ENCODE measurements at places on chromosomes 11 and 22.

DNA sequence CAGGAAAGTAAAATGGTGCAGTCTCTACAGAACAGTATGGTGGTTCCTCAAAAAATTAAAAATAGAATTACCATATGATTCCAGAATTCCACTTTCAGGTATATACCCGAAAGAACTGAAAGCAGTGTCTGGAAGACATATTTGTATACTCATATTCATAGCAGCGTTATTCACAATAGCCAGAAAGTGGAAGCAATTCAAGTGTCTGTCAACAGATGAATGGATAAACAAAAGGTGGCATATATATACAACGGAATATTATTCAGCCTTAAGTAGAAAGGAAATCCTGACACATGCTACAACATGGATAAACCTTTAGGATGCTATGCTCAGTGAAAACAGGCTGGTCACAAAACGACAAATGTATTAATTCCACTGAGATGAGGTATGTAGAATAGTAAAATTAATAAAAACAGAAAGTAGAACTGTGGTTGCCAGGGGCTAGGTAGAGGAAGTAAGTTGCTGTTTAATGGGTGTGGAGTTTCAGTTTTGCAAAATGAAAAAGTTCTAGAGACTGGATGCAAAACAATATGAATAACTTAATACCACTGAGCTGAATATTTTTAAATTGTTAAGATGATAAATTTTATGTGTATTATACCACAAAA, 14.5 kb downstream of the SAA1 start:
- DNase-seq, result no peak

DNA sequence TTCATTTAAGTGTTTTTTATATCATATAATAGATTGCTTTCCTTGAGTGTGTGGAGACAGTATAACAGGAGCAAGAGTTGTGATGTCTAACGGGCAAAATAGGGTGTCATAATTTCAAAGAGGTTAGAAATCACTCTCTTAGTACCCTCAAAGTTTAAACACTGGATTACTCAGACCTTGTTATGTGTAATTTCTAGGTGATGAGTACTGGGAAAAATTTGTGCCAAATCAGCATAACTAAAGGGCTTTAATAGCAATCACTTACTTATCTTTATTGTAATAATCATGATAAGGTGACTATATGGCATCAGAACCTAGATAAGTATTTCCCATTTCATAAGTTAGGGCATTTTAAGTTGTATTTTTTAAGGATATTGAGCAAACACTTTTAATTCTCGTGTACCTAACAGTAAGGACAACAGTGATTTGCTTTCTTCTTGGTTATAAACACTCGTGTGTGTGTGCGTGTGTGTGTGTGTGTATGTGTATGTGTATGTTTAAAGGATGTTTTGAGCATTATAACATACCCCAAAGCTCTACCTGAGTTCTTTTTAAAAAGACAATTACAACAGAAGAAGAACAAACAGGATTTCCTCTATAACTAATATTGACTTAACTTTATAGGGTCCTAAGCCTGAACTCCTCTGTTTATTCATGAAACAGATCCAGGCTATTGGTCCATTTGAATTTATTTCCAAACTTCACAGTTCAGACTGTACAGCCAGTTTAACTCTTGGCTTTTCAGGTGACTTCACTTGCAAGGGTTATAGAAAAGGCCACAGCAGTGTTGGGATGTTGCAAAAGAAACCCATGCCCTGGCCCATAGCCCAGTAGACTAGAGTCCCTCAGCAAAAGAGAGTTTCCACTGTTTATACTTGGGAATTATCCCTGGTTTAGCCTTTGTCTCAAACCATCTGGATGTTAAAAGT, 23.7 kb upstream of the PDE3B start:
- DNase-seq, result no peak

- no peak for DNase-seq
These were observed 755.6 kb upstream of the ANO3 start for GRCh38 chr11:25576320-25576719.

GRCh38 chr11:12207384-12208150, 97.2 kb downstream of the MICAL2 start:
- no peak for DNase-seq

- no peak for DNase-seq
These were observed 97.0 kb downstream of the PKNOX2 start for GRCh38 chr11:125261588-125261987.

- DNase-seq, result no peak
These were observed 233.6 kb downstream of the FAM76B start for GRCh38 chr11:95556011-95556341.

DNA sequence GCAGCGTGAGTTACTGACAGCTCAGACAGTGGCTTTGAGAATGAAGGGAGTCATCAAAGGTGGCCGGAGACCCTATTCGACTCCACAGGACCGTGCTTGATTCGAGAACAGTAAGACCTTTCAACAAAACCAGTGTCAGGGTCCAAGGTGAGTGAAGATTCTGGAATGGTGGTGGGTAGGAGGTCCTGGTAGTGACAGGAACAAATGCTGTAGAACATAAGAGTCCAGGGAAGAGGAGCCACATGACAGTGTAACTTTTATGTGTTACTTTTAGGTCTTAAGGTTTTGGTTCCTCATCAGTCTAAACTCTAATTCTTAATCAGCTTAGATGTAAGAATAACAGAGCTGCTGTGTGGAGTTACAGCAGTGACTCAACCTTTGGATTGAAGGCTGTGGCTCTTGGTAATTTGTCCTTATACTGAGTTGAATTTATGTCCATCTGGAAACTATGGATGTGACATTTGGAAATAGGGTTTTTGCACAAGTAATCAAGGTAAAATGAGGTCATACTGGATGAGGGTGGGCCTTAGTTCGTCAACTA, 1.8 kb downstream of the TBC1D22A start:
- DNase-seq, result no peak

DNA sequence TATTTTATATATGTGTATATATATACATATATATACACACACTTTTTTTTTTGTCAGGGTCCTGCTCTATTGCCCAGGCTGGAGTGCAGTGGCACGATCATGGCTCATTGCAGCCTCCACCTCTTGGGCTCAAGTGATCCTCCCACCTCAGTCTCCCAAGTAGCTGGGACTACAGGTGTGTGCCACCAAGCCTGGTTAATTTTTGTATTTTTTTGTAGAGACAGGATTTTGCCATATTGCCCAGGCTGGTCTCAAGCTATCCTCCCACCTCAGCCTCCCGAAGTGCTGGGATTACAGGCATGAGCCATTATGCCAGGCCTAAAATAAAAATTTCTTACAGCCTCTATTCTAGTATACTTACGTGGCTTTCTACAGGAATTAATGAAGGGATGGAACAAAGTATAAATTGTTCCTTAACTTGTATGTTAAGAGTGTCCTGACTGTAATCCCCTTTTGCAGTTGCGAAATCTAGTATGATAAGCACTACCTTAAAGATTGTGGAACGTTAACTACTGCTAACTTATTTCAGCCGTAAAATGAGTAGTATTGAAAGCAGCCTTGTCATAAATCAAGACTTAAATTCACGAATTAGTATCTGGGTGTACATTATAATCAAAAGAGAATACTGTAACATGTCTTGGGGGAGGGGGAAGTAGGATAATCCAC, 2.1 kb downstream of the TRAF6 start:
- DNase-seq, result no peak

GRCh38 chr11:10388101-10388500, 67.0 kb upstream of the AMPD3 start:
- no peak for DNase-seq

GRCh38 chr11:19918302-19919049, 205.8 kb downstream of the NAV2 start:
- DNase-seq, result no peak

DNA sequence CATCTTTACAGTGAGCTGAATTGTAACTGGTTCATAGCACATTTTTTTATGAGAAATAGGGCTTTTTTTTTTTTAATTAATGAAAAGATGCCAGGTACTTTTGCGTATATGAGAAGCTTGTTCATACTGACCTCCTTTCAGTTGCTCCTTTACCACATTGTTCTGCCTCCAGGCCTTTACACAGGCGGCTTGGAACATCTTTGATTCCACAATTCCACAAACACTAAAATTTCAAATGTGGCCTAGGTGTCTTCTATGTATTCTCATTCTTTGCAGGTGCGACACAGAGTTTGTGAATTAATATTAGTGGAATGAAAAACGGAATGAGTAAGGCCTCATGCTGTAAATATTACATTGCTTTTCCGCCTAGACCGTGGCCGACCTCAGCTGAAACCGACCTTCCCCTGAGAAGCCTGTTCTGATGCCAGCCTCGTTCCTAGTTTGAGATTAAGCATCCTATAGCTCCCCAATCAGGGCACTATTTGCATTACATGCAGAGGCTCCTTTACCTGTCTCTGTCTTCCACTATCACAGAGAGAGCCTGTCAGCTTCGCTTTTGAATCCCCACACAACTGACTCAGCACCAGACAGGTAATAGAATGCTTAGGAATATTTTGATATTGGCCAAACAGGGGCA, 125.8 kb downstream of the LDLRAD3 start:
- no peak for DNase-seq

- no peak for DNase-seq
These were observed 1.2 kb downstream of the C22orf15 start for GRCh38 chr22:23763954-23764353.

- no peak for DNase-seq
These were observed 585.4 kb downstream of the SOX6 start for GRCh38 chr11:15770798-15771414.

DNA sequence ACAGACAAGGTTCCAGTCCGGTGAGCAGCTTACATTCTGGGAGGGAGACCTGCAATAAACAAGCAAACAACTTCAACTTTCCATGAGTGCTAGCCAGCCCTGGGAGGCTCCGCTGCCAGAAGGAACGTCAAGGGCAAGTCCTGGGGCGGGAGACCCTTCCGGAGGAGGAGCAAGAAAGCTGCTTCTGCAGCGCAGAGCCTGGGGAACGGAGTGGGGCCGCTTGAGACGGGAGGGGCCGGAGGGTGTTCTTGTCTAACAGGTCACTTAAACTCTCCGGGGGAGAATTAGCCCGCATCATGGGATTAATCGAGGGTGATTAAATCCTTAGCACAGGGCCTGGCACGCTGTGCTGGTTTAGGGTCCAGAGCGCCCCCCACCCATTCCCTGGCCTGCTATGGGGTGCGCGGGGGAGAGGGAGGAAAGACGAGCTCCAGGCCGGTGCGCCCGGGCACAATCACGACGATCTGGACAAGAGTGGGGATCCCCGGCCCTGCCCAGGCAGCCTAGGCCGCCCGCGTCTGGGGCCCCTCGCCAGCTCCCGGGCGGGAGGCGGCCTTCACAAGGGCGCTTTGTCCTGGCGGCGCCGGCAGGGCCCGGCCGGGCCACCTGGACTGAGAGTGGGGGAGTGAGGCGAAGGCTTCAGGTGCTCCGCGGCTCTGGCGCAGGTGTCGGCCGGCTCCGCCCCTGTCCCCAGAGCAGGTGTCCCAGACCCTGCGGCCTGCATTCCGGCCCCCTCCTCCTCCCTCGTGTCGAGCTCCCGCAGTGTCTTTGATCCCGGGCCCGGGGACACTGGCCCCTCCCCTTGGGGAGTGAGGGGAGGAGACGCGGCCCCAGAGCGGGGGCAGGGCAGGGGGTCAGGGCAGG, 663 bp upstream of the LARGE2 start:
- peak; percentile 91 for DNase-seq

DNA sequence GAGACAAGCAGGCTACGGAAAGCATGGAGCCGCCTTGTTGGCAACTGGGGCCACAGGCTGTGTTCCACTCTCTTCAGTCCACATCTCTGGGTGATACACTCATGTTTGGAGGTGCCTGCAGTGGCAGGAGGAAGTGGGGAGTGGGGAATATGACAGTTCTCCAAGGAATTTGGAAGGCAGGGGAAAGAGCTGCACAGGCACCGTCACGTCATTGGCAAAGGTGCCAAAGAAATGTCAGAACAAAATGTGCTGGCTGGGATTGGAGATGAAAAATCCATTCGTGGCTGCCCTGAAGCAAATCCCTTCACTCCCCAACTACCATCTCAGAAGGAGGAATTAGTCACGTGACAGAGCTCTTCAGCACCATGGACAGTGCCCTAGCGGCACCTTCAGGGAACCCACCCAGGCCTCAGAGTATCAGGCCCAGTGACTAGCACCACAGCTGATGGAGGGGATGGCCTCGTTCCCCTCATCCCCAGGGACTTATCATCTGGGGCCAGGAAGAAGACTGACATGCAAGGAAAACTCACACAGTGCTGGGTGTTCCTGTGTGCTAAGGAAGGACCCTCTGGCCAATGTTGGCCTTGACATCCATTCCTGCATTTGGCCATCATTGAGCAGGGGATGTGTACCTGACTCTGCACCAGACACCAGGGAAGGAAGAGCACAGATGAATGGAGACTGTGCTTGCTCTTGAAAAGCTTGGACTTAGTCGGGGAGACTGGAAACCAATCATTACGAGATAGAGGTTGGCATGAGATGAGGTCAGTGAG, 48.5 kb upstream of the PRDM11 start:
- no peak for DNase-seq

GRCh38 chr22:44609400-44609988, 92.5 kb upstream of the PRR5 start:
- DNase-seq, result no peak

- no peak for DNase-seq
These were observed 12.2 kb downstream of the MRGPRF start for GRCh38 chr11:69000831-69001242.

GRCh38 chr11:103690356-103690755, 346.1 kb upstream of the DDI1 start:
- no peak for DNase-seq

DNA sequence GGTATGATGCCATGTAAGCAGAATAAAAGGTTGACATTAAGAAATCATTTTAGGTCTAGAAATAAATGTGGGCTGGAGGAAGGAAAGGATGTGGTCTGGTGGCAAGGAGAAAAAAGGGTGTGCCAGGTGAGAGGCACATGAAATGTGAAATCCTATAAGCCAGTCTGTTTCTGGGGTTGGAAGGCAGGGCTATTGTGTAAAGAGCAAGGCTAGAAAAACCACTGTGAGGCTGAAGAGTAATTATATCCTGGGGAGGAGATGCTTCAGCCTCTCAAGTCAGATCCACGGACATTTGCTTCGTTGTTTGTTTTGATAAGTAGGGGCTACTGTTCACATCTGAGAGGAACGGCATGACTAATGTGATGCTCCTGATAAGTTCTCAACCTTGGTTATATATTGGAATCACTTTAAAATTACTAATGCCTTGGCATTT, 77.5 kb upstream of the CTSC start:
- DNase-seq, result peak; percentile 21

DNA sequence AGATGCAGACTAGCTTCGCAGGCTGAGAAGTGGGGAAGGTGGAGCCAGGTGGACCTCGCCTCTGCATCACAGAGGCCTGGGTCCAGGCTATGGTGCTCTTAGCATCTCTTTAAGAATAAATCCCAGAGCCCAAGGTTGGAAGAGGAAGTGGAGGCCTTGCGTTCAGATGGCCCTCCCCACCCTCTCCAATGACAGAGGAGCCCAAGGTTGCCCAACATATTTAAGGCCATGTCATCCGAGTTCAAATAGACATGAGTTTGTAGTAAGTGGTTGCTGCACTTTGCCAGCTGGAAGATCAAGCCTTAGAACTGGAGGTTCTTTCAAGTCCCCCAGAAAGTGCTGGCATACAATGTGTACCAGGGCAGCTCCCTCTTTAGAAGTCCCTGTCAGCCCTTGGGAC, 47.1 kb upstream of the HORMAD2 start:
- DNase-seq, result no peak

Data from NCI-H187 (cell line).